ENCODE measurements at places on chromosomes 5 and 9.

GRCh38 chr9:129084087-129084486, 3.2 kb downstream of the DOLPP1 start:
- DNase-seq, result no peak

- DNase-seq, result no peak
These were observed 83.7 kb upstream of the IRX1 start for GRCh38 chr5:3511934-3512333.

- DNase-seq, result no peak
These were observed 39.5 kb downstream of the SLC22A5 start for GRCh38 chr5:132408965-132409364.

GRCh38 chr5:43192558-43193180, 644 bp downstream of the NIM1K start:
- DNase-seq, result peak; percentile 62

DNA sequence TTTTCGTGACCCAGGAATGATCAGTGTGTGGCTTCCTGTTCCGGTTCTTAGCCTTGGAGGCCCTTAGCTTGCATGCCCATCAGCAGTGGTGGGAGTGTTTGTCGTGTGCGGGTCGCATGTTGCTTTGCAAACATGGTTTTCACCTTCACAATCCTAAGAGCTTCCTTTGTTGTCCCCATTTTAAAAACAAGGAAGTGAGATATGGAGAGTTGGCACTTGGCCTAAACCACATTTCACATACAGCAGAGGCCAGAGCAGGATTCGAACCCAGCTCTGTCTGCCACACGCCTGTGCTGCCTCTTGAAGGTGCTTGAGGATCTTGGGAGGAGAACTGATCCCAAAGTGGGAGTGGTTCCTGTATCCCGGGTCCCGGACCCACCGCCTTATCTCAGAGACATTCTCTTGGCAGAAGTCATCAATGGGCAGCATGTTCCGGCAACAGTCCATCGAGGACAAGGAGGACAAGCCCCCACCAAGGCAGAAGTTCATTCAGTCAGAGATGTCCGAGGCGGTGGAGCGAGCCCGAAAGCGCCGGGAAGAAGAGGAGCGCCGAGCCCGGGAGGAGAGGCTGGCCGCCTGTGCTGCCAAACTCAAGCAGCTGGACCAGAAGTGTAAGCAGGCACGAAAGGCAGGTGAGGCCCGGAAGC, 38.2 kb upstream of the POMT1 start:
- DNase-seq, result no peak

GRCh38 chr9:34276772-34277171, 52.3 kb downstream of the KIF24 start:
- no peak for DNase-seq

DNA sequence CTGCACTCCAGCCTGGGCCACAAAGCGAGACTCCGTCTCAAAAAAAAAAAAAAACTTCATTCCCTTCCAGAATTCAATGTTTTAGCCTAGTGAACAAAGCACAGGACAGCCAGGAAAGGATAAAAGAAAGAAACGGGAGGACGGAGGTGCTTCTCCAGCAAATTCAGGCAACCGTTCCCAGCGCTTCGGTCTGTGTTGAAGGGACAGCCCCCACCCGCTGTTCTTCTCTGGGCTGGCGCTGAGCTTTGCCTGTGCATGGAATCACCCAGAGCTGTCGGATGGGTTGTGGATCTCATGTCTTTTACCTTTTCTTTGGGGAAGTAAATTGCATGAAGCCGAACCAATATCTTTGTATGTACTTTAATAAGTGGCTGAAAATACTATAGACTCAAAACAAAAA, 248.4 kb upstream of the IRX2 start:
- no peak for DNase-seq

GRCh38 chr5:169804861-169805260, 167.8 kb downstream of the DOCK2 start:
- DNase-seq, result no peak

DNA sequence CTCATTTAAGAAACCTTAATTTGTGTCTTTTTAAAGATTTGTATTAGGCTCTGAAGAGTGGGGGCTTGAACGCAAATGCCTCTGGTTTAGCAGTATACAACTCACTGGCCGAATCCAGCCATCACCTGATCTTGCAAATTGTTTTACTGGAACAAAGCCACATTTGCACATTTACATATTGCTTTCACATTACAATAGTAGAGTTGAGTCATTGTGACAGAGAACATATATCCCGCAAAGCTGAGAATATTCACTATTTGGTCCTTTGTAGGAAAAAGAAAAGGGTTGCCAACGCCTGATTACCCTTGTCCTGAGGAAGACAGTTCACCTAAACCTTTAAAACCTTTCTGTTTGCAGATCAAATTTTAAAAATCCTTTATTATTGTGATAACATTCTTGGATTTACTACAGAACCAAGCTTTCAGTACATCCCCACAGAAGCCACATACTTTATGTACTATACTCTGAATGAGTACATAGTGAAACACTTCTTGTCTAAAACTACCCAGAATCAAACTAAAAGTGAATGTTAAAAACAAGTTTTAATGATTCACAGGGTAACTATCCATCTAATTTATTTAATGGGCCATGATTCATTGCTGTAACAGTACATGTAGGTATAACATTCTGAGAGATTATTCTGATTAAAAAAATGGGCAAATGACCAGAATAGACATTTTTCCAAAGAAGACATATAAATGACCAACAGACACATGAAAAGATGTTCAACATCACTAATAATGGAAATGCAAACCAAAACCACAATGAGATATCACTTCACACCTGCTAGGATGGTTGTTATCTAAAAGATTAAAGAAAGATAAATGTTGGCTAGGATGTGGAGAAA, 161.0 kb downstream of the SLC25A46 start:
- DNase-seq, result no peak

- DNase-seq, result no peak
These were observed 33.4 kb downstream of the C5orf15 start for GRCh38 chr5:133934822-133935666.

- DNase-seq, result no peak
These were observed 67.3 kb upstream of the SGCD start for GRCh38 chr5:156259618-156260017.

GRCh38 chr9:125893277-125893676, 146.1 kb downstream of the PBX3 start:
- no peak for DNase-seq

DNA sequence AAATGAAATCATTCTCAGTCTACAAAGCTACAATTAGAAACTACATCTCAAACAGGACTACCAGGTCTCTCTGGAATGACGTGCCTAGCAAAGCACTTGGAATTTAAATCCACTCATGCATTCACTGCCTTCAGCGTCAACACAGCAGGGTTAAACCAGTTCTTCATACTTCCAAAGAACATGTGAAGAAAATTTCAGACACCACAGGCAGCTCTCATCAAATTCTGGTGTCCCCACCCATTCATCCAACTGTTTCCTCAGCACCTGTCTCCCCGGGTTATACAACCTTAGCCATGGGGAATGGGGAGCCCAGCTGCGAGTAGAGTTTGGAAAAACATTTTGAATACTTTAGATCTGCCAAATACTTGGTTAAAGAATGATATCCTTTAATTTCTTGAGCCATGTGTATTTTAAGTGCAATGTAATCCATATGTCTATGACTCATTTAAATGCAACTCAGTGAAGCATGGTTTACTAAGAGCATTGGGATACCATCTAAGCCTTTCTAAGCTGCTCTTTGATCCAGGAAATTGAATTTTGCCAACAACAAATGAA, 17.5 kb downstream of the ADAM19 start:
- peak; percentile 63 for DNase-seq
